ENCODE measurements at places on chromosomes 7 and 10.
A peak's percentile ranks its signal among the peaks of the same experiment; 100 is the strongest.

GRCh38 chr10:16952080-16952479 is 134.9 kb upstream of the RSU1 start:
- DNase-seq = no peak

GRCh38 chr7:121519548-121520521 is 123.7 kb upstream of the FAM3C start:
- DNase-seq = no peak

DNA sequence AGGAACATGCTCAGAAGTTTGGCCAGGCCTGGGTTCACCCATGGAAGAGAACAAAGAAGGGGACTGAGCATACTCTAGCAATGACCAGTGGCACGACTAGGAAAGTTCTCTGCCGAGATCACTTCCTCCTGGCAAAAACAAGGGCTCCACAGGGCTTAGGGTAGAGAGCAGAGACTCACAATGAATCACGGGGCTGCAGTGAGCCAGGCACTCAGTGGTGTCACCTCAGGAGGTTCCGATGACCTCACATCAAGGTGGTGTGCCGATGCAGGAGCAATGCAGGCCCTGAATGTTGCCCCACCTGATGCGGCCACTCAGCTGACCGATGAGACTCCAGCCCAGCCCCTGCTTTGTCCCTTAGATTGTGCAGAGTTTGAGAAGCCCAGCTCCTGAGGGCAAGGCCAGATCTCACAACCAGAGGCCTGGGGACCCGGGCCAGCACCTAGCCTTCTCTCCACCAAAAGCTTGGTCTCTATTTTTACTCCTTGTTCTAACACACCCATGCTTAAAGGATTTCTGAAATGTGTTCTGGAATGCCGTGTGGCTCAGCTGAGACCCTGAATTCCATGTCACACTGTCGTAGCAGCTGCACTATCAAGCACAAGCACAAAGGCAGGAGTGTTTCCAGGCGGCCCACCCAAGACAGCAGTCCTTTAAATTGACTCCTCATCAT is 60.9 kb downstream of the COBL start:
- DNase-seq = no peak

- no peak for DNase-seq
These were observed 942 bp upstream of the KIAA1217 start for GRCh38 chr10:24207781-24208611.

DNA sequence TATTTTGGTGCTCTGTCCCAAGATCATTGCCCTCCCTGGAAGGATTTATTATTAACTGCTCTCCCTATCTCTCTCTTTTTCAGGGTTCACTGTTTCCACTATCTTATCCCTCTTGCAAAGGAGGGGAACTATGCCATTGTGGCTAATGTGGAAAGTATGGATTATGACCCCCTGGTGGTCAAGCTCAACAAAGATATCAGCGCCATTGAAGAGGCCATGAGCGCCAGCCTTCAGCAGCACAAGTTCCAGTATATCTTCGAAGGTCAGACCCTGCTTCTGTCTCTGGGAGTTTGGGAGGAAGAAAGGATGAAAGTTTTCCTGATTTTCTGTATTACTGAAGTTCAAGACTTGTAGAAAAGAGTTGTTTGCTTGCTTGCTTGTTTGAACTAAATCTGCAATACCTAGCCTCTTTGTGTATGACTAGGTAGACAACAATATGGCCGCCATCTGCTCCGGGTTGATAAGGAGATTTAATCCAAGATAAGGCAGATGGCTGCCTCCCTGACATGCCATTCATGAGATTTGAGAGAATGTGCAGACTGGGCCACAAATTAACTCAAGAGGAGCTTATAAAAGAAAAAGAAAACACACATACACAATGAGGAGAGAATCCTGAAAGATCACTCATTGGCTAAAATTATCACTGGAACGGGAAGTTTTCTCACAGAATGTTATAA is 122.2 kb upstream of the LRGUK start:
- no peak for DNase-seq

DNA sequence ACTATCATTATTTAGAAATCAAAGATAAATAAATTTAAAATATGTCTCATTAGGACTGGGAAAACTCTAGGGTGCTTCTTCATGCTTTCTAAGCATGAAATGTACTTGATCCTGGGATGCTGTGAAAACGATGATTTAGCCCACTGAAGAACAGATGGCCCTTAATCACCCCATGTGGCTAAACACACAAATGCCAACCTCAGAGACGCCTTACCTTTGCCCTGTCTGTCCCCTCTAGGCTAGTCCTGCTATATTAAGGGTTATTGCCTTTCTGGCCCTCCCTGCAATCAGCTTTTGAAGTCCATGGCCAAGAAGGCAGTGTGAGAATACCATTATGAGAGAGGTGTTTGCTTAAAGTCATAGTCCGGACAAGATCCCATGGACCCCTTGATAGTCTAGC is 217.2 kb downstream of the TWIST1 start:
- no peak for DNase-seq

GRCh38 chr10:1661416-1661815 is 75.9 kb downstream of the ADARB2 start:
- no peak for DNase-seq

- no peak for DNase-seq
These were observed 12.0 kb upstream of the EBLN1 start for GRCh38 chr10:22229802-22230157.

DNA sequence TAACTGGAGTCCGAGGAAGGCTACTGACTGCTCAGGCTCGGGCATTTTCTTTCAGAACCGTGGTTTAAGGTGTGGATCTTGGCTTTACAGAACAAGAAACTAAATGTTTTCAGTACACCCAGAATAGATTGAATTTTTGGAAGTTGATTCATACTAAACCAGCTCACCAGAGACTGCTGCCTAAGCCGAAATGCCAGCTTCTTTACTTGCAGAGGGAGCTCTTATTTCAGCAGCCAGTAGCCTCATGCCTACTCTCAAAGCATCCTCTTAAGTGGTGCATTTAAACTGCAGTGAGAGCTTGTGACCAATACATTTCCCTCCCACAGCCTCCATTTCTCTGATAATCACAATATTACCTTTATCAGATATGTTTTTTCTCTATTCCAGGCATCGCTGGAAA is 615.1 kb downstream of the SUGCT start:
- DNase-seq = no peak

DNA sequence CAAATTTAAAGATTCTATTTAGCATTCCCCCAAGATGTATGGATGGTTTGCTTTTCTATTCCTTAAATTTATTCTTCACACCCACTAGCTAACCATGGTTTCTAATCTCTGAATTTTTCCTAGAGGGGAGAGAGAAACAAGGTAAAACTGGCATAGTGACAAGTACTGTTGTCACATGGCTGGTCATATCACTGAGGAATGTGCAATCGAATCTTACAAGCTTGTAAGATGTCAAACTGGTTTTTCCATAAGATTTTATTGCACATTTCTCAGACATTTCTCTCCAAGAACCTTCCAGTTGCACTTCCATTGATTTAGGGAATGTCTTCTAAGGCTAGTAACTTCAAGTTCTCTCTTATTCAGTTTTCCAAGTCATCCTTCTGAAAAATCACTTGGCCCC is 89.8 kb downstream of the MBL2 start:
- DNase-seq = no peak

DNA sequence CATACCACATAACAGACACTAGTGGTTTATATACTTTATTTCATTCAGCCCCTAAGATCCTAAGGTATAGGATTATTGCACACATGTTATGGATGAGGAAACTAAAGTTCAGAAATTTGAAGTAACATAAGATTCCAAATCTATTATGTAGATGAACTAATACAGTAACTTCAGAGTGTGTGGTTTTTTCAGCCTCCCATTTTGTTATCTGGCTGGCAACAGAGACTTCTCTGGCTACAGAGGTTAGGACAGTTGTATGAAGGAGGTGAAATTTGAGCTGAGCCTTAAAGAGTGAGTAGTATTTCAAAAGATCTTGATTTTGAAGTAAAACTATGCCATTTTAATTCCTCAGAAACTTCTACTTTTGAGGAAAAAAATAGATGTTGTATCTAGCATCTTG is 125.4 kb downstream of the MAPK8 start:
- no peak for DNase-seq

DNA sequence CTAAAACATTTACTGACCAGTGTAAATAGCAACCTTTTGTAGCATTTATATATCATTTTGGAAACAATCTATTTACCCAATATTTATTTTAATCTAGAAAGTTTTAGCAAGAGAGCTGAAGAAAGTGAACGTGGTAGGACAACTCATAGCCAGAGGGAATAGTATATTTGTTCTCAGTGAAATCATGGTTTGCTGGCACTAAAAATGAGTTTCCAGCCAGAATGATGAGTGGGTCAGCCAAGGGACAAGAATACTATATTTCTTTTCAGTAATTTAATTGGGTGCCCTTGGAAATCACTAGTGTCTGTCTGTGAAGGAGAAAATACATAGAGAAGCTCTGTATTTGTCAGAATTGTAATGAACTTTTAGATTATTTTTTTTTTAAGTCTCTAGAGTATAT is 74.9 kb downstream of the MINPP1 start:
- no peak for DNase-seq

DNA sequence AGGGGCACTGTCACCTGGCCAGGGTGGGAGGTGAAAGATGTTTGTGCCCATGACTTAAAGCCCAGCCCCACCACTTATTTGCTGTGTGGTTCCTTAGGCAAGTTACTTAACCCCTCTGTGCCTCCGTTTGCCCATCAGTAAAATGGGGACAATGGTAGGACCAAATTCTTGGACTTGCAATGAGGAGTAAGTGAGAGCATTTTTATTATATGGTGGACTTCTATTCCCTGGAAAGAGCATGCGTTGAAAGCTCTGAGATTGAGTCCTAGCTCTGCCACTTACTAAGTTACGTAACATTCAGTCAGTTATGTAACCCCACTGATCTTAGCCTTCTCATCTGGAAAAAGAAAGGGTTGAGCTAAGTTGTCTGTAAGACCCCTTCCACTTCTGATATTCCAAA is 18.8 kb downstream of the VSIR start:
- no peak for DNase-seq

GRCh38 chr7:14754631-14755030 is 147.9 kb downstream of the DGKB start:
- no peak for DNase-seq

- no peak for DNase-seq
These were observed 37.9 kb downstream of the CCM2 start for GRCh38 chr7:45037876-45038275.

- DNase-seq = no peak
These were observed 186.4 kb downstream of the EBF3 start for GRCh38 chr10:129777687-129778086.

DNA sequence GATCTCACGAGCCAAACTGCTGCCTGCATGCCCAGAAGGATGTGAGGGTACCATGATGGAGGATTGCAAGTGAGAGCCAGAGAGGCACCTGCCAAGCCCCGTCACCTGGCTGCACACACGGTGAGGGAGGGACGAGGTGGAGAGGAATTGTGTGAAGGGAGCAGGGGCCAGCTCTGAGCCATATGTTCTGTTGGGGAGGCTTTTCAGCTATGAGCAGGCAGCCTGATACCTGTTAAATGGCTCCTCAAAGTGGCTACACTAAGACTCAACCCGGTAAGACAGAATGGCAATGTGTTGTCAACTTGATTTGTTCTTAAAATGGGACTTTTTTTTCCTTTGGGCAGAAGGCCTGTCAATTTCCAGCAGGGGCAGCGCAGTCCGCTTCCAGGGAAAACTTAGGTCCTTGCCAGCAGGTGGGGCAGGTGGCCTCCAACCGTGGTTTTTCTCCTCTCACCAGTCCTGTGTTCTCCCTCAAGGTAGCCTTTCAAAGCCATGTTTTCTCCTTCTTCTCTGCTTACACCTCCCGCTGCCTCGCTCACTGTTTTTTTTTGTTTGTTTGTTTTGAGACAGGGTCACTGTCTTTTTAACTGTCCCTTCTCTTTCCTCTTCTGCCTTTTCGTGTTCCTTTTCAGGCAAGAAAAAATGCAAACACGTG is 57.7 kb upstream of the ZNRF2 start:
- DNase-seq = no peak

DNA sequence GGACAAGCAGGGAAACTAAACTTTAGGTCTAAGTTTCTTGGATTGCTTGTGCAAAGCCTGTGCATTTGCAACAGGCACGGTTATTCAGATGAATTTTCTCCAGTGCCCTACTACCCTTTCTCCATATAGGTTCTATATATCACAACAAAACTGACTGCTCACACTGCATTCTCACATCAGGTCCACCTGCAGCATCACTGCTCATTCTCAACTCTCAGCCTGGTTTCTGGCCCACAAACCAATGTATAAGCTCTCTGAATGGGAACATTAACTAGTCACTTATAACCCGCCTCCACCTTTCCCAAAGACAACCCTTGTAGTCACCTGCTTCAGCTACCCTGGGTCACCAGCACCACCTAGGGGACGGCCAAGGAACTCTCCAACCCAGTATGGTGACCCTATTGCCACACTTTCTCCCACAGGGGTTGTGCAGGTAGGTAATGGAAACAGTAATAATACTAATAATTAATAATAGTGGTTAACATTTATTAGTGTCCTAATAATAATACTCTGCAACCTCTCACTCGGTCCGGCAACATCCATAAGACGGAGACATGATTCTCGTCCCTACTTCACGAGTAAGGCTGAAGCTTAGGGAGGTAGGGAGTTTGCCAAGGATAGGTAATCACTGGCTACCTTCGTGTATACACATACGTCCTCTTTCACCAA is 97.3 kb downstream of the CLEC2L start:
- peak; percentile 60 for DNase-seq

GRCh38 chr10:10055656-10056442 is 961.8 kb upstream of the CELF2 start:
- no peak for DNase-seq

Measured in mesothelial cell of epicardium (in vitro differentiated cells).